ENCODE measurements at places on chromosomes 3 and 15.
A peak's percentile ranks its signal among the peaks of the same experiment; 100 is the strongest.

DNA sequence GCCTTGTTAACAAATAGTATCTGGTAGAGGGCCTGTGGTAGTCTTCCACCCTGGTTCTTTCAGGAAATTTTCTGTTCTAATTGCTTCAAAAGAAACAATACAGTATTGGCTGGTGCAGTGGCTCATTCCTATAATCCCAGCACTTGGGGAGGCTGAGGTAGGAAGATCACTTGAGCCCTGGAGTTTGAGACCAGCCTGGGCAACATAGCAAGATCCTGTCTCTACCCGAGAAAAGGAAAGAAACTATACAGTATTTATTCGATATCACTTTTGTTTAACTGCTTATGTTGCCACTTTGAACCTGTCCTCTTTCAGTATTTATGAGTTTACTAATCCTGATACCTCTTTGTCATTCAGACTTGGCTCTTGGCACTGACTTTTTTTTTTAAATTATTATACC lies 4.5 kb downstream of the MKRN2 start:
- DNase-seq, result no peak

GRCh38 chr15:68103603-68104002 lies 49.5 kb downstream of the PIAS1 start:
- DNase-seq, result no peak

GRCh38 chr3:79344876-79345871 lies 422.6 kb downstream of the ROBO1 start:
- DNase-seq, result no peak

- DNase-seq, result no peak
These were observed 73.0 kb upstream of the ADPGK start for GRCh38 chr15:72856549-72857040.

DNA sequence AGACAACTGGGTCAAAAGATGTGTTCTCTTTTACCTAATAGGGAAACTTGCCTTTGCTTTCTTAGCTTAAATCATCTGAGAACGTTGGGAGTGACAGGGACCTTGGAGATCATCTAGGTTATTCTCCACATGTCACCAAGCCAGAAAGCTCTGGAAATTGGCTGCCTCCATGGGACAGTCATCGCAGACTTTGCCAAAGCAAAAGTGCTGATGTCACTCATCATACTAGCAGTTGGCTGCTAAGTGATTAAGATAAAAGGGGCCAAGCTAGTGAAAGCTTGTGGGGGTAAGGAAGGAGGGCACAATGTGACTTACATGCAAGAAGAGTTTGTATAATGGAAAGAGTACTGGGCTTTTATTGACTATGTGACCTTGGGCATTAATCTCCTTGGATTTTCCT lies 198.0 kb upstream of the PFN2 start:
- no peak for DNase-seq

DNA sequence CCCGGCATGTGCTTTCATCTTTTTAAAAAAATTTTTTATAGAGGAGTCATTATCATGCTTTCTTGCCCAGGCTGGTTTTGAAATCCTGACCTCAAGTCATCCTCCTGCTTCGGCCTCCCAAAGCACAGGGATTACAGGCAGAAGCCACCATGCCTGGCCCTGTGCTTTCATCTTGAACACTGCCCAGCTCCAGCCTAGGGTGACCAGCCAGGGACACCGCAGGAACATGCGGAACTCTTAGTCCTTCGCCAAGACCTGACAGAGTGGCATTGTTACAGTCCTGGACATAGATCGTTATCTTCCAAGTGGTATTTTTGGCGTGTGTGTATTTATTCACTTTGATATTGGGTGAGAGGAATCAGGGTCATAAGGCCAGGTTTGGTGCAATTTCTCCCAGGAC lies 7.9 kb upstream of the FURIN start:
- no peak for DNase-seq

- peak; percentile 56 for DNase-seq
These were observed 7.7 kb downstream of the CXCR6 start for GRCh38 chr3:45950686-45951600.

DNA sequence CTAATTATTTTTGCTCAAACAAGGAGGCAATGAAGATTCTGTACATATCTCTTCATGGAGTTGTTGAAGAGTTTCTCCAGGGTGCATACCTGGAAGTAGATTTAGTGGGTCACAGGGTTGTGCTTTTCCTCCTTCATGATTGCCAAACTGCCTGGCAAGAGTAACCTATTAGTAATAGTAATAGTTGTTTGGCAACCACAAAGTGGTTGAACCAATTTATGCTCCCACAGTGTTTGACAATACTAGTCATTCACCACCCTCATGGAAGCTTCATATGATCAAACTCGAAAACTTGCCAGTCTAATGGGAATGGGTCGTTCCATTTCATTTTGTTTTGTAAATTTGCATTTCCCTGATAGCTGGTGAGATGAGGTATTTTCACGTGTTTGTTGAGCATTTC lies 57.8 kb downstream of the TLE3 start:
- DNase-seq, result no peak

GRCh38 chr3:159987291-159987711 lies 1.3 kb upstream of the IL12A start:
- no peak for DNase-seq

DNA sequence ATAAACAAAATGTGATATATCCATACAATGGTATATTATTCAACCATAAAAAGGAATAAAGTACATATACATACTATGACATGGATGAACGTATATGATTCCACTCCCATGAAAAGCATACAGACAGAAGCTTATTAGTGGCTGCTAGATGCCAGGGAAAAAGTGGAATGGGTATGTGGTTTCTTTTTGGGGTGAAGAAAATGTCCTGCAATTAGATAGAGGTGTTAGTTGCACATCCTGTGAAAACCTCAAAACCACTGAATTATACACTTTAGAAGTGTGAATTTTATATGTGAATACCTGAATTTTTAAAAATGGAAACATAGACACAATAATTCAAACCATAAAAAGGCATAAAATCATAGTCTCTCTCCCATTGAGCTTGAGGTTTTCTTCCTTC lies 11.2 kb downstream of the DENND6A start:
- no peak for DNase-seq

DNA sequence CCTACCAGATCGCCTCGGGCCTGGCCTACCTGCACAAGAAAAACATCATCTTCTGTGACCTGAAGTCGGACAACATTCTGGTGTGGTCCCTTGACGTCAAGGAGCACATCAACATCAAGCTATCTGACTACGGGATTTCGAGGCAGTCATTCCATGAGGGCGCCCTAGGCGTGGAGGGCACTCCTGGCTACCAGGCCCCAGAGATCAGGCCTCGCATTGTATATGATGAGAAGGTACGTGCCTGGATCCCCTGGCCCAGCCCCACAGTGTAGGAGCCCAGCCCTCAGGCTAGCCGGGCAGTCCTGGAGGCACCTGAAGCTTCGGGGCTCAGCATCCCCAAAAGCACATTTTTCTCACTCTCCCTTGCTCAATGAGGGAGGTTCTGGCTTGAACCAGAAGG lies 135.8 kb downstream of the LRRK1 start:
- DNase-seq, result no peak

- DNase-seq, result no peak
These were observed 126.0 kb upstream of the DPH6 start for GRCh38 chr15:35671981-35672380.

GRCh38 chr3:126514161-126514560 lies 3.4 kb downstream of the UROC1 start:
- DNase-seq, result no peak

DNA sequence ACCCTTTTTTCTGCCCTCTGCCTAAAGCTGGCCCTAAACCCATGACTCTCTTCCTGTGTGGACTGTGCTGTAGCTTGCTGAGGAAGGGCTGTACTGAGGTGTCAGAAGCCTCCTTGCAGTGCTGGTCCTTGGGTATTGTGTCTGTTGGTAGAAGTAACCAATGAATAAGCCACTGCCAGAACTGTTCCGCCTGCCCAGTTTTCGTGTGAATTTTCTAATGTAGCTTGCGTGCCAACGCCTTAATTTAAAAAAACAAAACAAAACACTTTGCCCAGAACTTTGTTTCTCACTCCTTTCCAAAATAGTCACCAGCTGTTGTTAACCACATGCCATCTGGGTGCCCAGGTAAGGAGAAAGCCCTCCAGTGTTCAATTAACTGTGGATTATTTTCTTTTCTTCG lies 101.9 kb downstream of the KLHL25 start:
- DNase-seq, result no peak

DNA sequence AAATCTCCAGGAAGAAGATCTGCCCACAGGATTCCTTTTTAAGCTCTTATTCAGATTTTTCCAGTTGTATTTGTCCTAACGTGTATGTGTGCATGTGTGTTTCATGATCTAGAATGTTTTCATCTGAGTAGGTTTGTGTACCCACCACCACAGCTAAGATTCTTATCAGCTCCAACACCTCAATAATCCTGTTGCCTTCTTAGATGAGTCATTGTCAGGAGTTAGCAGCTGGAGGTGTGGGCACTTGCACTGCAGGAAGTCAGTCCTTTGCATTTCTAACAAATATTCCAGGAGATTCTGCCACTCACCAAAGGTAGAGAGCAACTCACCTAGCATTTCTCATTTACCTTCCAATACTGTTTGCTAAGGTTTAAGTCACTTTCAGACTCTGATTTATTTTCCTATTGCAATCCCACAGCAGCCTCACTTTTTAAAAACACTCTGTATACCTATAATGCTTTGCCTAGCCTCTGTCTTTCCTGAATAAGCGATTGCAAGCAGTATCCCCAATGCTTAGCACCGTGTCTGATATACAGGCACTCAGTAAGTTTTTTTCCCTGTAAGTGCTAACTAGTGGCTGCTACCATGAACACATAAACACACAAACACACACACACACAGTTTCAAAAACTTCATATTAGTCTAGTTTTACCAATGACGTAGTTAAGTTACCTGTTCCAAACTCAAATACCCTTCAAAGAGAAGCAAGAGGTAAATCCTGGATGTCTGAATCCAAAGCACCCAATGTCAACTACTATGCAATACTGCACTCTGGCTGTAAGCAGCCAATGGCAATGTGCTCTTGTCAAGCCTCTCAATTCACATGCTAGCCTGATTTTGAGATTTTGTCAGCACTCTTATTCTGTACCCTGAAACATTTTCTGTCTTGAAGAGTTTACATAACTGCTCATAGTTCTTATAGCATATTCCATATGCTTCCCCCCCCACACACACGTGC lies 713.5 kb upstream of the LMCD1 start:
- no peak for DNase-seq

All from stimulated activated CD8-positive, alpha-beta memory T cell treated with anti-CD3 and anti-CD28 coated beads, Interleukin-7, amount 100 ng/mL, for 4 hours (primary cell).